Smooth muscle cell of the brain vasculature (primary cell): ENCODE measurements at places on chromosomes 2 and 18.

GRCh38 chr2:25606892-25607291 lies 66.5 kb downstream of the DTNB start:
- no peak for DNase-seq

DNA sequence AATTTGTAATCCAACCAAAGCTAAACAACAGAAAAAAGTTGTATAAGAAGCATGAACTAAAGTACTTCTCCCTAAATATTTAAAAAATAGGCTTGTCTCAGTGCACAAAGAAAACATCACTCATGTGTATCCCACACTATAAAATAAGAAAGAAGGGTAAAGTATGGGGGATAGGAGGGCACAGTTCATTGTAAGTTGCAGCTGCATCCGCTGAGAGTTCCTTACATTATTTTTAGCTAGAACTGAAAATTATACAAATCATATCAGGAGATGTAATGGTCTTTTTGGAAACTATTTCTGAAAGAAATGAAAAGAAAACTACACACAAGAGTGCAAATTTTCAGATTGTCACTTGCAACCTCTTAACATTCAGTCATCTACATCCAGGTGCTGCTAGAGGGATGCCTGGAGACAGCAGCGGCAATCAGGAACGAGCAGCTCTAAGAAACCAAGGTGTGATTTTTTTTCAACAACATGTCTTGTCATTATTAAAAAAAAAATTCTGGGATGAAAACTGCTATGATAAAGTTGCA lies 273.6 kb downstream of the ASXL3 start:
- no peak for DNase-seq

DNA sequence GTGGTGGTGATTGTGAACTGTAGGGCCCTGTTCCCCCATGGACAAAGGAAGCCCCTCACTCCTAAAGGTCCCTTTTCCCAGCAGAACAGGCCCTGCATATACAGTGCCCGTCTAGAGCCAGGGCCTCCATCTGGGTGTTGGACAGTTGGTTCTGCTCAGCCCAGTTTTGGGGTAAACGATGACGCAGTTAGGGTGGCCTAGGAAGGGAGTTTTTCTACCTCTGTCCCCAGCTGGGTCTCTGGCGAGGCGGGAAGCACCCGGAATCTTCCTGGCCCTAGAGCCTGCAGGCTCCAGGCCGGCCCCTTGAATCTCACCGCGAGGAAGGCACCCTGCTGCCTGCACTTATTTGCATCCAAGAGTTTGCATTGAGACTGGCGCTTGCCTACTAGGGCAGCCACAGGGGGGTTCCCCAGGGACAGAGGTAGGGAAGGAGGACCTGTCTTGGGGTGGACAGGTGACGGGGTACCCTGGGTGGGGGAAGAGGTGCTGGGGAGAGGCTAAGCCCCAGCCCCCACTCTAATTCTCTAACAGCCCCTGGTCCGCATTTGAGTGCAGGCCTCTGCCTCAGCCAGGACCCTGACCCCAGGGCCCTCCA lies 529 bp upstream of the MTA3 start:
- DNase-seq = no peak

GRCh38 chr2:189008555-189009262 lies 34.5 kb downstream of the COL3A1 start:
- DNase-seq = no peak

GRCh38 chr2:228283491-228284171 lies 102.1 kb upstream of the SPHKAP start:
- no peak for DNase-seq
